ENCODE measurements at places on chromosomes 3 and 15.
A peak's percentile ranks its signal among the peaks of the same experiment; 100 is the strongest.

DNA sequence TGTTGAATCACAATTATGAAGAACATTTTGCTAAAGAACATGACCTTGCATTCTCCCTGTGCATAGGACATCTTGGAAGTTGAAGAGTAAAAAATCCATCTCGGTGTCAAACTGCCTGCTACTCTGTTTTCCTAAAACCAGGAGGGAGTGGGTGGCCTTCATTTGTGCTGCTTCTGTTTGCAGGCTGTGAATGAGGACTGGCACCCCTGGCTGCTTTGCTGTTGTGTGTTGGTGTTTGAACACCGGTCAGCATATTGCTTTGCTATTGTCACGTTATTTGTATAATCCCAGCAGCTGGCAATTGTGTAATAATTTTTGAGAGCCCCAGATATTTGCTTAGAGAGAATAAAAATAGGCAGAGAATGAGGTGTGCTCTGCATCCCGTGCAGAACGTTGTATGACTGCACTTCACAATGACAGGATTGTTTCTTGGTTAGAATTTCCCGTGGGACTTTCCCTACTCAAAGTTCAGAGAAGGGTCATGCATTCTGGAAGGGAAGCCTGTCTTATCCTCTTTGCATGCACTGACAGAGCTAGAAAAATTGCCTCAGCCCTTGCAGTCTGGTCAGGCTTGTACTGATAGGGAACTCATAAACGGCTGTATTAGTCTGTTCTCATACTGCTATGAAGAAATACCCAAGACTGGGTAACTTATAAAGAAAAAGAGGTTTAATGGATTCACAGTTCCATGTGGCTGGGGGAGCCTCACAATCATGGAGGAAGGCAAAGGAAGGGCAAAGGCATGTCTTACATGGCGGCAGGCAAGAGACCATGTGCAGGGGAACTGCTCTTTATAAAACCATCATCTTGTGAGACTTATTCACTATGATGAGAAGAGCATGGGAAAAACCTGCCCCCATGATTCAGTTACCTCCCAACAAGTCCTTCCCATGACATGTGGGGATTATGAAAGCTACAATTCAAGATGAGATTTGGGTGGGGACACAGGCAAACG, 16.3 kb downstream of the SV2B start:
- no peaks in the 10 kb centered on the region for H3K36me3 ChIP-seq
- peaks cover 86% of the 10 kb centered on the region for H3K27me3 ChIP-seq
- H3K4me3 ChIP-seq: no peak overlapping the region
- peak; percentile 10 for DNase-seq

GRCh38 chr3:134932035-134932434, 137.0 kb downstream of the EPHB1 start:
- no peaks in the 10 kb centered on the region for H3K36me3 ChIP-seq
- H3K4me3 ChIP-seq: no peak overlapping the region
- DNase-seq: no peak
- H3K4me1 ChIP-seq: peaks cover 6% of the 10 kb centered on the region
- H3K27me3 ChIP-seq: peaks cover 75% of the 10 kb centered on the region

DNA sequence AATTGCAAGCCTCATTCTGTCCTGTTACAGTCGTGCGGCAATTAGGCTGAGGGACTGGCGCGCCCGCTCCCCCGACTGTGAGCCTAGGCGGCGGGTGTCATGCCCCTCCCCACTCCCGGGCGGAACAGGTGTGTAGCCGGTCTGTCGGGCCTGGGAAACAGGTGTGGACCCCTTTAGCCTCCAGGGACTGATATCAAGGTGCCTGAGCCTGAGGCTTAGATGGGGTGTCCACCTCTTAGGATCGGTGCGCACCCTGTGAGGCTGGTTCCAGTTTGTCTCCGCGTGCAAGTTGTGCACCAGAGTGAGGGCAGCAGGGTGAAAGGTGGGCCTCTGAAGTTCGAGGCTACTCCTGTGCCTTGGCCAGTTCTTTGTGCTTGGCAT, 686 bp downstream of the VPS8 start:
- peak overlapping the region; percentile 96 for H3K4me3 ChIP-seq
- H3K27ac ChIP-seq: no peak overlapping the region
- DNase-seq: peak; percentile 65

- peak; percentile 16 for DNase-seq
- no peak overlapping the region for H3K27ac ChIP-seq
- H3K4me3 ChIP-seq: no peak overlapping the region
- no peaks in the 10 kb centered on the region for H3K4me1 ChIP-seq
- no peaks in the 10 kb centered on the region for H3K36me3 ChIP-seq
Measured at GRCh38 chr3:13106308-13107001, 33.2 kb upstream of the IQSEC1 start.

GRCh38 chr3:77468626-77469020, 428.7 kb downstream of the ROBO2 start:
- no peaks in the 10 kb centered on the region for H3K36me3 ChIP-seq
- no peak for DNase-seq
- no peaks in the 10 kb centered on the region for H3K27me3 ChIP-seq
- H3K4me3 ChIP-seq: no peak overlapping the region
- H3K4me1 ChIP-seq: no peaks in the 10 kb centered on the region

All from endodermal cell (in vitro differentiated cells).